KG1 (cell line): ENCODE measurements at places on chromosomes 2 and 18.

DNA sequence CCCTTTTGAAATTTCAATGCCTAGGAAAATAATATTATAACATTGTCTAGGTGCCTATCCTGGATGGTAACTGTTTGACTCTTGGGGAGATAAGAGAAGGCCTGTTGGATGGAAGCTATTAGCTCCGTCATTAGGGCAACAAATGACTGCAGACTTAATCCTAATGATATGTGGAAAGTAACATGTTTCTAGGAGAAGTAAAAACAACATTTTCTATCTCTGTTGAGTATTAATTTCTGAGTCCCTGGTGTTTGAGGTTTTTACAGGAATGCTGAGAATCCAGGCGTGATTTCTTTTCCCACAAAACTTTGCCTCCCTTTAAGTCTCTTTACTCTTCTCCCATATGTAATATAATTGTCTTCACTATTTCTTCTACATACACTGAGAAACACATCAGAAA, 159.1 kb downstream of the GALNT1 start:
- no peak for DNase-seq

DNA sequence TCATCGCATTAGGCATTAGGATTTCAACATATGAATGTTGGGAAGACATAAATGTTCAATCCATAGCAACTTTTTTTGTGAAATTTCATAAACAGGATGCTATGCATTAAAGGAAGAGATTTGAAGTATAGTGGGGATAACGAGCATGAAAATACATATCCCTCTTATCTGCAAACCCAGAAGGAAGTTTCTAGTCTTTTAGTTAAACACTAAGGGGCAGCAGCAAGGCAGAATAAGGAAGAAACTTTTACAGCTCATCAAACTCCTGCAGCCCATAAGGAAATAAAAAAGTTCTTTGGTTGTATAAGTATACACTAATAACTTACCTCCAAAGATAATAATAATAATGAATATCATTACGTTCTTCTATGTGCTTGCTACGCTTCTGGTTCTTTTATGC, 81.5 kb downstream of the CD226 start:
- DNase-seq, result no peak

- no peak for DNase-seq
These were observed 865.0 kb upstream of the CDH2 start for GRCh38 chr18:29041976-29042375.

DNA sequence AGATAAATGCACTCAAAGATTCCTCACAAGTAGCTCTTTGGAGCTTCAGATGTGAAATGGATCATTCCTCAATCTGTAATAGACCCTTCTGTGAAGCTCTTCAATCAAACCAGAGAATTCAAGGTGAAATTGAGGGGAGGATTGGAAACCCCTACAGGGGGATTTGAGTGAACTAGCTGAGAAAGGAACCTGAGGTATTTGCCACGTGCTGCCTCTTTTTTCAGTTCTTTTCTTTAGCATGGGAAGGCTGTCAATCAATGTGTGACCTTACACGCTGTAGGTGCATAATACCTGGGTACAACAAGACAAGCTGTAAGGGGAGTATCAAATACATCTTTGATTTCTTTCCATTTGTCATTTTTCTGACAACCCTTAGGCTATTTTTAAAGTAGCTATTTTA, 46.5 kb upstream of the ZEB2 start:
- no peak for DNase-seq

DNA sequence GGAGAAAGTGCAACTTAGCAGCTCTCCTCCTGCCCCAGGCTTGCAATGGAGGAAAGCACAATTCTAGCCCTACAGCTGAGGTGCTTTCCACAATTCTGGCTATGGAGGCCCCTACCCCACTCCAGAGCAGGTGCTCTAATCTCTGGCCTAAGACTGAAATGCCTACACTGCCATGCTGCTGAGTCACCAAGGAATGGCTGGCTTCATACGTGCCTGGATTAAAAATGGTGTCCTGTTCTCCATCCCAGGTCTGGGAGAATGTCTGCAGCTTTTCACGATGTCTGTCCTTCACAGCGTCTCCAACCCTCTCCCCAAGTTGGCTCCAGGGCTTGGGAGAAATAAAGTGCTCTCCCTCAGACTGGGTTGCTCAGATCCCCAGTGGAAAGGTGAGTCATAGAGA, 48.5 kb downstream of the MBOAT2 start:
- no peak for DNase-seq

- DNase-seq, result no peak
These were observed 436.9 kb downstream of the EIPR1 start for GRCh38 chr2:2940702-2941101.

DNA sequence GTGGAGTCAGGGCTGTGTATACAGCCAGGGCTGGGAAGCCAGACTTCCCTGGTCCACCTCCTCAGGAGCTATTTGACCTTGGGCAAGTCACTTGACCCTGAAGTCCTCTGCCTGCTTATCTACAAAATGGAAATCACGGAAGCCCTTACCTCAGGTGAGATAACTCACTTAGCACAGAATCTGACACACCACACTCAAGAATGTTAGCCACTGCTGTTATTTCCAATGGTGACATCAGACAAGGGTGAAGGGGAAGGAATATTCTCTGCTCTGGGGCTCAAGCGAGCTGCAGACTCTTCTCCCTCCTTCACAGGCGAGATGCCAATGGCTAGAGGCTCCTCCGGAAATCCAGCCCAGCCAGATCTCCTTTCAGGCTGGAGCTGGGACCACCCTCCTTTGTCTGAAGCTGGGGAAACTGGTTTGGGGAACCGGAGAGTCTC, 189.6 kb downstream of the HAUS1 start:
- no peak for DNase-seq

- DNase-seq, result no peak
These were observed 5.5 kb downstream of the MEX3C start for GRCh38 chr18:51192026-51192425.

DNA sequence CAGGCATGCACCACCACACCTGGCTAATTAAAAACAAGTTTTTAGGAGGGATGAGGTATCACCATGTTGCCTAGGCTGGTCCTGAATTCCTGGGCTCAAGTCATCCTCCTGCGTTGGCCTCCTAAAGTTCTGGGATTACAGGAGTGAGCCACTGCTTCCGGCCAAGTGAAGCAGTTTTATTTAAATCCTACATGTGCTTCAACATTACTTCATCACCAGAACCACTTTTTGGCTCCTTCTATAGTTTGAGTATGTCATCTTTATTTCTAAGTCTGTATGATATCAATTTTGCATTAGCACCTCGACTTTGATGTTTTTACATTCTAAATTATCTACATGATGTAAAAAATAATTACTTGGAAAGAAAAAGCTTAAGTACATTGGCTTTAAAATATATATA, 144.3 kb downstream of the FMNL2 start:
- no peak for DNase-seq

DNA sequence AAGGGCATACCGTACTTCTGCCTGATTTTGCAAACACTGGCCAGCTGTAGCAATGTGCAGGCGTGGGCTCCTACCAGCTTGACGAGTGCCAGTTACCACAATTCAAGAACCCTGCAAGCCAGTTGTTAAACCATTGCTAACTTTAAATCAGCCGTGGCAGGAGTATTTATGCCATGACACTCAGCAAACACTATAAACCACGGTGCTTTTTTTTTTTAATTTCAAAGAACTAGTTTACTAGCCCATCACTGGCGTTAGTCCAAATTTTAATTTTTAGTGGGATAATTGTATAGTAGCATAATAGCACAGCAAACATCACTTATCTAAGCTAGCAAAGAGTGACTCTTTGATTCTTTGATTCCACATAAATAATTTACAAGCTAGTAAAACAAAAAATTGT, 111.1 kb downstream of the COL4A4 start:
- no peak for DNase-seq

- no peak for DNase-seq
These were observed 199.9 kb upstream of the FN1 start for GRCh38 chr2:215635788-215636139.

DNA sequence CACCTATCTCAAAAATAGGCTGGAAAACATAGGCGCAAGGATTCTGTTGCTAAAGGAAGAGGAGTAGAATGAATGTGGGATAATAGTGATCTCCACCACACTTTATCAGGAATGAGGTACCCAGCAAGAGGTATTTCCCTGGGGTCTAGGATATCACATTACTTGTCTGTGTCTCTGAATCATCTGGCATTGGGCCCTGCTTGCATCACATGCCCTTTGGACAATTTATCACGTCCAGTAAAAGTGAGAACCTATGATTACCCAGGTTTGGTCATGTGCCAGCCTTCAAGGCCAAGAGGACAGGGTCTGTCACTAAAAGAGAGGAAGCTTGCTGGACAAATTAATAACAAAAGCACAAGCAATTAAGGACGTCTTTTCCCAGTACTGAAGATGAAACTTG, 11.4 kb upstream of the TRAPPC8 start:
- no peak for DNase-seq

GRCh38 chr2:144642131-144642530, 122.2 kb upstream of the ZEB2 start:
- DNase-seq, result no peak

DNA sequence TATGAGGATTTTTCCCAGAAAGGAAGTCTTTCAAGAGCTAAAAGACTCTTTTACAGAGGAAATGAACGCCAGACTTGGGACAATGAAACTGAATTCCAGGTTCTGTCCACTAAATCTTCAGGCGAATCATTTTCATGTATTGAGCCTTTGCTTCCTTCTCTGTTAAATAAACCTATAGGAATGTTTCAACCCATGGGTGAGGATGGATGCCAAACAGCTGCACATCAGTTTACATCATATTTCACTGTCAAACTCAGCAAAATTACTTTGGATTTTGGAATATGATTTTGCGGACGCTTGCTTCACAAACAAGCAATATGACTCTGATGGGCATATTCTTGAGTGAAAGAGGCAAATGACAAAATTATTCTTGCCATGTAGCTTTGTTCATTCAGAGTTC, 256.1 kb upstream of the ZNF521 start:
- DNase-seq, result no peak

- DNase-seq, result no peak
These were observed 1.8 kb upstream of the HDAC4 start for GRCh38 chr2:239402666-239403065.

DNA sequence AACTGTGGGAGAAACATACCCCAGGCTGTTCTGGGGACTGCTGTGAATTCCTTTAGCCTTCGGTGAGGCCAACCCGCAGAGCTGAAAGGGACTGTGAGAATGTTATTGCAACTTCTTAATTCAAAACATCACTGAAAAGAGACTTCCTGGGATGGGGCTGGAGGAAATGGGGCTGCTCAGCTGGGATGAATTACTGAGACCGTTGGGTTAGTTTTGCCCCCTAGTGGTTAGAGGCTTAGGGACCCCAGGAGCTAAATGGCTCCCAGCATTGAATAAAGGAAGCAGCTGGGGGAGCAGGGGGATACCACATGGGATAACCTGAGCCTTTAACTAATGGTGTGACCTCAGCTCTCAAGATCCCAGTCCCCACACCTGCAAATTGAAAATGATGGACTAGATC, 941.1 kb upstream of the FANCL start:
- DNase-seq, result peak; percentile 9

DNA sequence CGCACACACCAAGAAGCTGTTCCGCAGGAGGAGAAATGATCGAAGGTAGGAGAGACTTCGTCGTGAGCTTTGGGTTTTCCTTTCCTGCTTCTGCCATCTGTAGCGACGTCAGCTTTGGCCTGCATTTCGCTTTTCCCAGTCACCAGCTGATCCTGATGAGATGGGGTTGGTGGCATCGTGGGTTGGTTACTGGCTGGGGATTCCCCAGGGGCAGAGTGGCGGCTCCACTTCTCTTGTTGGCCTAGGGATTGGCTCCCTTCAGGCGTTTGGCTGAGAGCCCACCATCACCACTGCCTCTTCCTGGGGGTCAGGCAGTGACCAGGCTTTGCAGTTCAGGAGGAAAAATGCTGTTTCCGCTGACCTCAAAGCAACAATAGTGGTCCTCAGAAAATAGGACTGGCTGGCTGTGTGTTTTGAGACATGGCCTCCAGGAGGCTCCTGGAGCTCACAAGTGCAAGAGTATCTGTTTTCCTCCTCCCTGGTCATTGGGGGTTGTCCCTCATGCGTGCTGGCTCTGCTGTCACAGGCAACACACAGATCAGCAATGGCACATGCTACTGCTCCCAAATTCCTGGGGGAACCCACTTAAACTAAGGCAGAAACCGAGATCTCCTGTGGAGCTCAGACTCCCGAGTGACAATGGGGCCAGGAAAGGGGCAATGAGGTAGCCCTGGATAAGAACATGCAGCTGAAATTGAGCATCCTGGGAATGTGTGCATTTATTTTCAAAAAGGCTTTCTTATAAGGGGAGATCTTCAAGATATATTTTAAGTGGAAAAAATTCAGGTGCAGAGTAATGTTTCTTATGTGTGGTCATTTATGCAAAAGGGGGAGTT, 173.0 kb downstream of the CTIF start:
- no peak for DNase-seq

DNA sequence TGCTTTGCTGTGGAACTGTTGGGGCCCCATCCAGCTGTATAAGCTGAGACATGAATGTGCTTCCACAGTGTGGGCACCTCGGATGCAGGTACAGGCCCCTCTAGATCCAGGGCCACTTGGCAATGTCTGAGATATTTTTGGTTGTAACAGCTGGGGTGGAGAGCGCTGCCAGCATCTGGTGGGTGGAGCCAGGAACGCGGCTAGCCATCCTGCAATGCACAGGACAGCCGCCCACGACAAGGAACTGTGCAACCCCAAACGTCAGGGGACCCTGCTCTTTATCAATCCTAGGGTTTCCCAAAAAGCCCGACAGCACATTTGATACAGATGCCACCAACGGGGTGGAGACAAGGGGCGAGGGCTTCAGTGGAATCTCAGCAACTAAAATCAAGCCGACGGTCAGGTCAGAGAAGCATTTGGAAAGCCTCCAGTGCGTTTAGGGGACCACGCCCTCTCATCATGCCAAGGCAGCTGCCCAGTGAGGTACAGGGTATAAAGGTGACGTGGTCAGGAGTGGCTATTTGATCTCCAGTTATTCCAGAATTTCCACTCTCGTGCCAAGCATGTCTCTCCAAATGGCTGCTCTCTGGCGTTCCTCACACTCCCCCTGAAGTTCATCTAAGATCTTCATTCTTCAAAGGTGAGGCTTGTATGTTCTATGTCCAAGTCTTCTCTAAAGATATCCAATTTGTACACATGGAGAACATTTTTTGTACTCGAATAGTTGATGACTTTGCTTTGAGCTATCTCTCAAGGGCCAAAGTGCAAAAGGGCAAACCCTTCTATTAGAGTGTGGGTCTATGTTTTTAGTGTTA, 55.7 kb downstream of the LRRFIP1 start:
- DNase-seq, result no peak

DNA sequence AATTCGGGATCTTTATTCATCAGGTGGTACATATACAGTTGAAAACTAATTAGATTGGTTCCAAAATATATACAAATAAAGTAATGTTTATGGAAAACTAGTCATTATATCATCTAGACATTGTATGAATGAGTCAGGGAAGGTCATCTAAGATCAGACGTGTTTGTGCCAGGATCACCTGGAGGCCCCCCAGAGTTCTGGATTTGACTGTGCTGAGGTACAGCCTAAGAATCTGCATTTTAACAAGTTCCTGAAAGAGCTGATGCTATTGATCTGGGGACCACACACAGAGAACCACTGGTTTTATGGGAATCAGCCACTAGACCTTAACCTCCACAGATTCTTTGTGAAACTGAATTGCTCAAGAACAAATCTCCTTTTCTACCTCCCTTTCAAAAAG, 43.2 kb downstream of the PARD6G start:
- no peak for DNase-seq

GRCh38 chr2:16620590-16620989, 45.0 kb downstream of the CYRIA start:
- no peak for DNase-seq
